NCI-H226 (cell line): ENCODE measurements at places on chromosomes 1 and 21.

DNA sequence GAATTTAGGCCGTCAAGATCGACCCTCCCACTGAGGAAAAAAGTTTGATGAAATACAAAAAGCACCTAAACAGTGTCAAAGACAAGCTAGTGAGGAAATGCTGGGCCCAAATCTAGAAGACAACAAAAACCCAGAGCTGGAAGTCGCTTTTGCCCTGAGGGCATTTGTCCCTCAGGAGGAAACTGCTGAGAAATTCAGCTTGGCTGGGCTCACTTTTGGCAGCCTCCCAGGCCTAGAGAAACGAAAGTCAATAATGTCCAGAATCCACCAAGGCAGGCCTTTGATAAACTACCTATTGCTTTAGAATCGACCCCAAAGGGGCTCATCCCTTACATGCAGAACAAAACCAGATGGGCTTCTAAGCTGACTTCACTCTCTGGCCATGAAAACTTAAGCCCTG, 38.9 kb downstream of the SYT2 start:
- no peak for DNase-seq

GRCh38 chr1:182709225-182709764, 24.9 kb upstream of the RGS8 start:
- no peak for DNase-seq

GRCh38 chr1:4838231-4838630, 183.8 kb downstream of the AJAP1 start:
- DNase-seq = no peak

DNA sequence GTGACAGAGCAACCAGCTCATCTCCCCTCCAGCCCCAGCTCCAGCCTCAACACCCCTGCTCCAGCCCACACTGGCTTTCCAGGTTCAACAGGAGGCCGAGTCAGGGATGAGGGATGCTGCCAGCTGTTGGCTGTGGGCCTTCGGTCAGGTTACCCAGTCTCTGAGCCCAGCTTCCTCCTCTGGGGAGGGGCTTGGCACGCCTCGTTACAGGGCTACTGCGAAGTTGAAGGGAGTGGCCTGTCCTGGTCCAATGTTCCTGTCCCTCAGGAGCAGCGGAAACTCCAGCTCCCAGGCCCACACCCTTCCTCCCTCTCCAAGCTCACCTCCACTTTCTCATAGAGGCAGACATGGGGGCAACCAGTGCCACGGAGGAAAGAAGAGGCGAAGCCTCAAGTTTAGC, 15.1 kb upstream of the TAS1R2 start:
- DNase-seq = no peak

DNA sequence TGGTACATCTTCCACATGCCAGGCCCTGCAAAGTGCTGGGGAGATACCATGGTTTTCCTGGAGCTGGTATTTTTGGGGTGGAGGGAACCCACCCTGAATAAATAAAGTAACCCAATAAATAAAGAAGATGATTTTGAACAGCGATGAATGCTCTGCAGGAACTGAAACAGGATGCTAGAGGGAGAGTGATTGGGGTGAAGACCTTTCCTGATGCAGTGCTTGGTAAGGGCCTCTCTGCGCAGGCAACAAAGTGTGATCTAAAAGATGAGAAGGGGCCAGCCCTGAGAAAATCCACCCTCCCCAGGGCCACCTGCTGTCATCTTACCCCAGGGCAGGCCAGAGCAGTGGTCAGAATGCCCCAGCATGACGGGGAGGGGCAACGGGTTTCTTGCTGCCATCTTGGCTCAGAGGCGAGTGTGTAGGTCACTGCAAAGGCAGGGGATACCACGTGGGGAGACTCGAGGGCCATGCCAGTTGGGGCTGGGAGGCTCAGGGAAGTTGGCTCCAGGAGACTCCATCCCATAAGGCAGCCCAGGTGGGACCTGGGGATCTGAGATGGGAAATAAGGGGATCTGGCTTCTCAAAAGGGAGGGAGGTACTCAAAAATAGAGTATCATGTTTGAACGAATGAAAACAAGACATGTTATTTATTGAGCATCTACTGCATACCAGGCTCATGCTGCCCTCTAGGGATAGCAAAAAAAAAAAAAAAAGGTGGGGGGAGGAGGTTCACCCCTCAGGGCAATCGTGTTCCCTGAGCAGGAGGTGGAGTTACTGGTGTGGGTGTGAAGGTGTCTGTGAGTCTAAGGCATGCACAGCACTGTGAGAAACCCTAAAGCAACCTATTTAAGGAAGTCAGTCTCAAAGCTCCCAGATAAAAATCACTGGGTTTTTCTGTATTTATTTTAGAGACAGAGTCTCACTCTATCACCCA, 2.8 kb downstream of the SRARP start:
- peak; percentile 26 for DNase-seq
